ENCODE measurements at places on chromosomes 12 and 14.
A peak's percentile ranks its signal among the peaks of the same experiment; 100 is the strongest.

DNA sequence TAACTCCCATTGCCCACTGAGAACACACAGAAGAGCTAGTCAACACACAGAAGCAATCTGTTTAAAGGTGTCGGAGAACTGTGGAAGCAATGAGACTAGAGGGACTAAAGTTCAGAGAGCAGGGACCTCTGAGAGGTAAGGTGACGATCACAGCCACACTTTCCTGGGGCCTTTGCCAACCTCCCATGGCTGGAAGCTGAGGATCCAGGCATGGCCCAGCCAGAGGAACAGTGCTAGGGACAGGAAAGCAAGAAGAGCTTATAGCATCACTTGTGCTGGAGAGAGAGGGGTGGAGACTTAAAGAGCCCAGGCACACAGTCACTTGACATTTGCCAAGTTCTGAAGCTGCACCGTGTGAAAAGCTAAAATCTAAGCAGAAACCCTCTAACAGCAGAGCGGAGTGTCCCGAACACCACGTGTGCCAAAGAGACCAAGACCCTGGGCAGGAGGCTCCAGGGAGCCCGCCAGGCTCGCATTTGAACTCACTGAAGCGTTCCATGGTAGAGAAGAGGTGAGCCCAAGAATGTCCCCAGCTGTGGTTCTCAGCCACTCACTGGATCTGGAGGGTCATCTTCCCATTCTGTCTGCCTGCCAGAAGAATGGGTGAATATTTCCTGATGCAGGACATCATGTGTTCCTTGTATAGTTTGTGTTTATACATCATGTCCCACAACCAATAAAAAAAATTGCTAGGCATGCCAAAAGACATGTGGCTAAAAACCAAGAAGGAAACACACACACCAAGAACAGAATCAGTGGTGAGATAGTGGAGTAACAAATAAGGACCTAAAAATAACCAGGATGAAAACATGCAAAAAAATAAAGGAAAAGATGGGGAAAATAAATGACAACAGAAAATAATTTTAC, 174.0 kb upstream of the C14orf180 start:
- DNase-seq = no peak

GRCh38 chr12:23853640-23854039, 95.8 kb downstream of the SOX5 start:
- DNase-seq = no peak

DNA sequence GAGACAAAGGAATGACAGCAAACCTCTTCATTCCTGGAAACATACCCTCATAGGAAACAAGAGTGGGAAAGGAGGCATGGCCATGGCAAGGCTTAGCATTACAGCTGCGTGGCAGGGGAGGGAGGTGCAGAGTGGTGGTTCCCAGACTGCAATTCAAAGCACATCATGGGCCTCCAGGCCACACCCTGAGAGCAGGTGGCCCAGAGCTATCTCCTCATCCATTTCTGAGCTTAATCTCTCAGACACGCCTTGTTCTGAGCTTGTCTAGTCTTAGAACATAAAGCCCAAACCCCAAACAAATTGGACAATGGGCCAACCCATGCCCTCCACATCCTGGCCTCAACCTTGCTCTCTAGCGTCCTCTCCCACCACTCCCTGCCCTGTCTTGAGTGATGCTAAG, 5.9 kb upstream of the KRT3 start:
- DNase-seq = no peak

- no peak for DNase-seq
Measured at GRCh38 chr12:1073652-1074051, 82.6 kb downstream of the ERC1 start.

DNA sequence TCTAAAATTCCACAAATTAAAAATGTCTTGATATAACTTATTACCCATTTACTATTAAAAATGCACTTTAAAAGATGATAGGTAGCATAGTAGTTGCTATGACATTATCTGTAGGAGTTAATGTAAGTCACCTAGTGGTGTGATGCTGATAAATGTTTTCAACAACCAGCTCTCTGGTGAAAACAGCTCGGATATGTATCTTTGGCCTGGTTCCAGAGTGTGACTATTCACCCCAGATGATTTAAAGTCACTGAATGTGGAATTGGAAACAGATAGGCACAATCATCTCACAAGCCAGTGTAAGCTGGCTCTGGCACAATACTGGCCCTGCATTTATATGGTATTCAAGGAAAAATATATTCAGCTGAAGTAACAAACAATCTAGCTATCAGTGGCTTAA, 9.2 kb upstream of the CCDC196 start:
- DNase-seq = no peak

DNA sequence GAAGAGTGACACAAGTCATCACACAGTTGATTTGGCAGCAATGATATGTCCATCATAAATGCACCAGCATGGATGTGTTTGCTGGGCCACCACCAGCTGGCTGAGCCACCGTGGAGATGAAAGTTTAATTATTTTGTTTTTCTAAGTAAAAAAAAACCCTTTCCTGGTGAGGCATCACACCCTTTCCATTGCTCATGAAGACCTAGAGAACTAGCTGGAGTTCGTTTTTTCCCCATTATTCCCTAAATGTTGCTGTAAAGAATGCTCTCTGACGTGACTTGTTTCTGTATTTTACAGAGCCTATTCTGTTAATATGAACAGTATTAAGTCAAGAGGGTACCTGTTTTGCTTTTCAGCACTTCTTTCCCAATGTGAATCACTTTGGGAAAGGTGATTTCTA, 257.9 kb downstream of the MSRB3 start:
- no peak for DNase-seq

DNA sequence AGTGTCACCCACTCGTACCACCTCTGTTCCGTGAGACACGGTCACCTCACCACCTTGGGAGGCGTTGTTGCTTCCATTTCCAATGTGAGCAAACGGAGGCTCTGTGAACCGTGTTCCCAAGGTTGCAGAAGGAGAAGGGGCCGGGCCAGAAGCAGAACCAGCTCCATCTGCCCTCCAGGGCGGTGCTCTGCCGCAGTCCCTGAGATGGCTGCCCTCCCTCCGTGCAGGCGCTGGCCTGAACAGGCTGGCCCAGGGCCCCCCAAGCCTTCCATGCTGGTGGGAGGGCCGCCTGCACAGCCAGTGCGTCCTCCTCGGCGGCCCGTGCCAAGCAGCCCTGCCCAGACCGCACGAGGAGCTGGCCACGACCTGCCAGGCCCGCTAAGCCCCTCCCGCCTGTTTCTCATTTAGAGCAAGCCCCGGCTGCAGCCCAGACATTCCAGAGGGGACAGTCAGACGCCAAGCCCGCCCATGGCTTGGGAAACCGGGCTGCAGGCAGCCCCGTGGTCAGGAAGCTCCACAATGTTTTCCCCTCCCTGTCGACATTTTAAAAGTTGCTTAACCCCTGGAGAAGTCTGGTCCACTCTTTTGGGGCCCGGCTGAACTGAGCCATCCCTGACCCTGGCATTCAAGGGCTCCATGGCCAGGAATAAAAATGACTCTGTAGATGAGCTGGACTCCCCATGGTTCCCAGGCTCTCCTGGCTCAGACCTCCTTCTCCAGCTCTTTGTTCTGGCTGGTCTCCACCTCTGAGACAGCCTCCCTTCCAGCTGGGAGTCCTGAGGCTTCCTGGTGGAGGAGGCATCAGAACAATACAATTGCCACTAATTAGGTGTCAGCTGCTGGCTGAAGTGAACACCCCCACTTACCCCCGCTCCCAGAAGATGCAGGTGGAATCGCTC, 236.0 kb downstream of the BCL11B start:
- DNase-seq = peak; percentile 77

GRCh38 chr14:22713631-22713950, 52.9 kb upstream of the OXA1L start:
- DNase-seq = no peak

DNA sequence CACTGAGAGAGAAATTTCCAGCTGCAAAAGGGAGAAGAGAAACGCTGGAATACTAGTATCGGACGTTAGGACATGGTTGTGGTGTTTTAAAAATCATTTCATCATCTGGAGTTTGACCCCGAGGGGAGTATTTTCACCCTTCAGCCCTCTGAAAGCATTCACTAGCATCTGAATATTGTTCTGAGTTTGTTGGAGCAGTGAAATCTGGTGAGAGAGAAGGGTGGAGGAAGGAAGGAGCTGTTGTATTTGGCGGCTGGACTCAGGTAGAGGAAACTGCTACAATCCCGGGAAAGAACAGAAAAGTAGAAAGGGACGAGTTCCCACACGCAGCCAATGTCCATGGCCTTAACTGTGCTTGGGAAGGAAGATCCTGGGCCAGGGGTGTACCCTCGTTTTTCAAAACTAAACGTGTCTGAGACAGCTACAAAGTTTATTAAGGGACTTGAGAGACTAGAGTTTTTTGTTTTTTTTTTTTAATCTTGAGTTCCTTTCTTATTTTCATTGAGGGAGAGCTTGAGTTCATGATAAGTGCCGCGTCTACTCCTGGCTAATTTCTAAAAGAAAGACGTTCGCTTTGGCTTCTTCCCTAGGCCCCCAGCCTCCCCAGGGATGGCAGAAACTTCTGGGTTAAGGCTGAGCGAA, 896 bp upstream of the CDKN1B start:
- no peak for DNase-seq

GRCh38 chr14:73759183-73759713, 45.1 kb upstream of the PNMA1 start:
- DNase-seq = no peak

- no peak for DNase-seq
Measured at GRCh38 chr12:85920324-85920947, 46.3 kb downstream of the NTS start.

DNA sequence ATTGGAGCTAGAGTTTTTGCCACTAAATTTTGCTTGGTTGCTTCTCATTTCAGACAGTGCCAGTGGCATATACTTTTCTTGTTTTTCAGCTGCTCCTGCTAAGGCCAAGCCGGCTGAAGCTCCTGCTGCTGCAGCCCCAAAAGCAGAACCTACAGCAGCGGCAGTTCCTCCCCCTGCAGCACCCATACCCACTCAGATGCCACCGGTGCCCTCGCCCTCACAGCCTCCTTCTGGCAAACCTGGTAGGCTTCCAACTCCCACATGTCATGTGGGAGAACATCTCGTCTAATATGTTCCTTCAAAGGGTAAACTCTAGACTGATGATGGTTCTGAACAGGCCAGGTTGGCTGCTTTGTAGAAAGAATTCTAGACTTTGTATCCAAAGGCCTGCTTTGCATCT, 11.0 kb downstream of the DLST start:
- no peak for DNase-seq

DNA sequence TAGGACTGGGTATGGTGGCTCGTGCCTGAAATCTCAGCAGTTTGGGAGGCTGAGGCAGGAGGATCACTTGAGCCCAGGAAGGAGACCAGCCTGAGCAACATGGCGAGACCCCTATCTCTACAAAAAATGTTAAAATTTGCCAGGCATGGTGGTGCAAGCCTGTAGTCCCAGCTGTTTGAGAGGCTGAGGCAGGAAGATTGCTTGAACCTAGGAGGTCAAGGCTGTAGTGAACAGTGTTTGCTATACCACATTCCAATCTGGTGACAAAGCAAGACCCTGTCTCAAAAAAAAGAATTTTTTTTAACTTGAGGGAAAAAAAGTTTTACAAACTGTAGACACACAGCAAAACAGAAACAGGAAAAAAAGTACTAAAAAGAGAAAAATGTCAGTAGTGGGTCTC, 2.3 kb upstream of the MAP3K9 start:
- DNase-seq = no peak

Data from AG04450 (cell line).